Gastrocnemius medialis (tissue), 4 donors: ENCODE measurements at places on chromosomes 1 and 21. TPM values are rescaled to one million over a fixed set of nuclear protein-coding genes. Genes with fewer than 3 reads are reported as not detected.

DNA sequence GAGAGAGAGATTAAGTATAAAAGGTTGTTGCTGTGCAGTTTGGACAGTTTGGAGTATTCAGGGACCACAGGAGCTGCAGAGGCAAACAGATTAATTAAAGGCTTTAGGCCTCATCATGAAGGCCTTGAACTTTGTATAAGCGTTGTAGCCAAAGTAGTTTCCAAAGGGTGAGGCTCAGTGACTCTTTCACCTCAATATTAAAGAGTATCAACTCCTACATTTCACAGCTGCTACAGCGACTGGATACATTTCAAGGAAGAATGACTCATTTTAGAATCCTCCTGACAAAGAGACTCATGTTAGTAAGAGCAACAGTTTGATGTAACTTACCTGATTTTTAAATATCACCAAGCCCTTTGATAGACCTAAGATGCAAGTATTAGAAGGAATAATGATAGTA is 355.5 kb downstream of the HLX start:
- no peak for DNase-seq

- no peak for DNase-seq
Observed at GRCh38 chr1:97640677-97641076, 280.2 kb downstream of the DPYD start.

The FAM78B gene
- 2.5 TPM for total RNA-seq

- peak; percentile 54 for DNase-seq
Observed at GRCh38 chr21:46425571-46425970, 33.1 kb upstream of the DIP2A start.

DNA sequence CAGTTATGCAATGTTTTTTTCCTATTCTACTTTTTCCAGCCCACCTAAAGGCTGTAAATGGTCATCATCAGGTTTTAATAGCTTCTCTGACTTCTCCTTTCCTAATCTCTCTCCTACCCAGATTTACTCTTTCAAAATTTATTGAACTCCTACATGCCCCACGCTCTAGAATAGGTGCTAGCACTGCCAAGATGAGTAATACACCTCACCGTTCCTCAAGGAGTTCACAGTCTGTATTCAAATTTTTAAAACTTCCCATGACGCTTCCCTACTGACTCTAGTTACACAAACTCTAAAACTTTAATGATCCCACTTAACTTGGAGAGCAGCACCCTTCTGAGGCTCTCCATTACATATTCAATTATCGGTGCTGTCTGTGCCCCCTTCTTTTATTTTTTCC is 51.6 kb downstream of the ALG14 start:
- no peak for DNase-seq
